Ovary (tissue), 10 donors: ENCODE measurements at places on chromosomes 3 and 15. TPM values are rescaled to one million over a fixed set of nuclear protein-coding genes. Genes with fewer than 3 reads are reported as not detected.

GOLGA8Q gene
- 0.58 TPM for total RNA-seq

MORC1 gene
- total RNA-seq = not detected

SLC38A3 gene
- total RNA-seq = 8.8 TPM

KIF7 gene
- 12.8 TPM for total RNA-seq

TRIM42 gene
- total RNA-seq = not detected

PDIA3 gene
- total RNA-seq = 299 TPM

GRCh38 chr3:52845691-52846431, 11.0 kb upstream of the MUSTN1 start:
- no peak for DNase-seq

DNA sequence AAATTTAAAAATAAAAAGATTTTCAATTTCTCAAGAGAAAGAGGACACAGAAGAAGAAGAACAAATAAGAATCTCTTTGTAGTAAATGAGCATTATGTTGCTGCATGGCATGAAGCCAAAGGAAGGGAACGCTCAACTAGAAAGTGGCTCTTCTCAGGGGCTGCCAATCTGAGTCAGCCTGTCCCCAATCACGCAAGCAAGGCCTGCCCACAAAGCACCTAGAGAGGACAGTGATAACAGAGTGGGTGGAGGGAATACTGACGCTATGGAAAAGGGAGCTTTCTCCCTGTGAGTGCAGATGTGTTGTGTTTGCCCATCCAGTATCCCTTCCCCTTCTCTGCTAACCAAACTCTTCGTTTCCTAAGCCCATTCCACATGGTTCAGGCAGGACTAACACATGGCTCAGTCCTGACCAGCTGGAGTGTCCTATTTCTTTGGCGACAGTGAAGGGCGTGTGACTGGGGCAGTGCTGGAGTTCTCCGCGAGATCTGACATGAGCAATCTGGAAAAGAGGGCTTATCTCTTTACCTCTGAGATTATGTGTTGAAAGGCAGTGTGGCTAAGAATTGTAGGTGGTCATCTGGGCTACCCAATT, 14.2 kb downstream of the FBN1 start:
- no peak for DNase-seq

DNA sequence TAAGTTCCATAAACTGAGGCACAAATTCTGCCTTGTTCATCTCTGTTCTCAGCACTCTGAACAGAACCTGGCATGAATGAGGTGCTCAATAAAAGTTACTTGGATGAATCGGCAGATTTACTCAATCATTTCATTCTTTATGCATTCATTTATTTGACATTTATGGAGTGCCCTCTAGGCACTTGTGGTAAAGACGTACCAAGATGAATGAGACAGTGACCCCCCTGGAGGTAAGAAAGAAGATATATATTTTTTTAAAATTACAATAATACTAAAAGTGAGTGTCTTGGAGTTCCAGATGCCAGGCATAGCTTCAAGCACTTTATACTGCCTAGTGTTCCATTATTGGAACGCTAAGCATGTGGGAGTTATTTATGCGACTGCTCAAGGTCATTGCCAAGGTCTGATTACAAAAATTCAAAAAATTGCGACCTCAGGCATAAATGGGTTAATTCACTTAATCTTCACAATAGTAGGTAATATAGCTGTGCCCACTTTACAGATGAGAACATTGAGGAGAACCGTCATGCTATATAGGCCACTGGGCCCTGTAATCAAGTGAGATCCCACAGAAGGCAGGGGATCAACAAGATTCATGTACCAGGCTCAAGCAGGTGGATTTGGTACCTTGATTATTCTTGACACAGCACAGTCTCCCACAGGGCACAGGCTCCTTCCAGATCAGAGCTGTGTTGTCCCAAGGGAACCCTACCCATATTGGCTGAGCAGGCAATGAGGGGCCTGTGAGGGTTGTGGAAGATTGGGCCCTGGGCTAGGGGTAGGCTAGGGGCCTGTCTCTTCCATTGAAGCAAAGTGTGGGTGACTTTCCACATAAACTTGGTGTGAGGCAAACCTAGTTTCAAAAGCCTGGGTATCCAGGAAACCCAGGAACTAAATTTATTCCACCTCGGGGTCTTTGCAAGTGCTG, 10.7 kb downstream of the XIRP1 start:
- DNase-seq = no peak

DNA sequence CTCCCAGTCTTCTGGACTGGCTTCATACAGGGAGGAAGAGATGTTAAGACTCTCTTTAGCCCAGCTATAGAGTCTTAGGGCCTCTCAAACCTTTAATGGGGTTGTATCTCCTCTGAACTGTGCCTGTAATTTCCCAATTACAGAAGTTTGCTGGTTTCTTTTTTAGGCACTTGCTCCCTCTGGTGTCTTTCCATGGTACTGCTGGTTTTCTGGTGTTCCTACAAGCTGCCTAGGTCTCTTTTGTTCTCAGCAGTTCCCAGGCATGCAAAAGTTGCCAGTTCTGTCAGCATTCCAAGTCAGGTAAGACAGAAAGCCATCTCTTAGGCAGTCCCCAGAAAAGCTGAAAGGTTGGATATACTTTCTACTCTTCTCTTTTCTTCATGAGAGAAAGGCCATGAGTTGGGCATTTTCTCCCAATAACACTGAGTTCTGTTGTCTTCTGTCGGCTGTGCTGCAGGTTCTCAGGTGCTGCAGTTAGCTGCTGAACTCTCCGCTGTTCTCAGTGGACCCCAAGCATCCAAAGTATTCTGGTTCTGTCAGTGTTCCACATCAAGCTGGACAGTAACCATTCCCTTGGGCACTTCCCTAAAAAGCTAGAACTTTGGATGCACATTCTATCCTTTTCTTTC, 54.4 kb upstream of the EHHADH start:
- no peak for DNase-seq

DNA sequence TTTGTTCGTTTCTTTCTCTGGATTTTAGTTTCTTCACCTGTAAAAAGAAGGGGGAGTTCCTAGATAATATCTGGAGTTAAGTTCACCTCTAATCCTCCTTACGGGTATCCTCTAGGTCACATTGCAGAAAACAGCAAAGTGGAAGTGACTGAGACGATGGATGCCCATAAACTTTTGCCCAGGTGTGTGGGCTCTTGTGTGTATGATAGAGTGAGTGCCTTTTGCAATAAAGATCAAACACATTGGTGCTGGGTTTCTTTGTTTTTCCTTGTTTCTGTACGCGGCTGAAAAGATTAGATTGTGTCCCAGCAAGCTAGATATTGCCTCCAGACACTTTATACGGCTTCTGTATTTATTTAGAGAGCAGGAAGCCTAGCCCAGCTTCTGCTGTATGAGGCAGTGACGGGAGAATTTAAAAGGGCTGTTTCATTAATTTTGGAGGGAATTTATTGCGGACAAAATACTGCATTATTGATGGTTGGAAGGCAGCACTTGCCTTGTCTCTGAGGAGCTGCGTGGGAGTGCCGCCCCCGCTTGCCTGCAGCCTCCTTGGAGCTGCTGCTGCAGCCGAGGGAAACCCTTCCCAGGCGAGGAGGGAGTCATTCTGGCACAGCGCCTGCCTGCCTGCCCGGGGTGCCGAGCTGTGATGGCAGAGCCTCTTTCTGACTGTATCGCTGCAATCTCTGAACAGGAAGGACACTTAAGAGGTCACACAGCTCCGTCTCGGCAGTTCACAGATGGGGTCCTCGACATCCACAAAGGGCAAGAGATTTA, 38.5 kb downstream of the PYDC2 start:
- peak; percentile 56 for DNase-seq

DNA sequence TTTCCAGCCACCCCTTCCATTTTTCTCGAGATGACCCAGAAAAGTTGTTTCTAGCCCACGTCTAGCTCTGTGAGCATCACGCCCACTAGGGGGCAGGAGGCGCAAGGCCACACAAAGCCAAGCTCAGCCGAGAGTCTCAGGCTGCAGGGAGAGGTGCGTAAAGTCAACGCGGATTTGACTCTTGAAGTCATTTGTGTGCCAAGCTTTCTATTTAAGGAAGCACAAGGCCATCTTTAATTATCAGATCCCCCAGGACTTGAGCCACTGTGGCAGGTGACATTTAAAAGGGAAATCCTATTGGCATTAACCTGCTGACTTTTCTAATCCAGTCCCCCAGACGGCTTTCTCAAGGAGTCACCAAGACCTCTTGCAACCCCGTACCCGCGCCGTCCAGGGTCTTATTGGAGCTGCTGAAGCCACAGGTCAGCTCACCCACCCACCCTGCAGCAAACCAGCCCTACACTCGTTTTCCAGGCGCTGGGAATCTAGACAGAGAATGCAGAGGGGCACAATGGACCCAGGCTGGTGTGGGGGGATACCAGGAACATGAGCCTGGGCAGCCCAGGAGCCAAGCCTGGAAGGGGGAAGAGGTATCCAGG, 62.1 kb downstream of the CAPN7 start:
- peak; percentile 87 for DNase-seq
